CD4-positive, alpha-beta memory T cell (primary cell): ENCODE measurements at places on chromosomes 1 and 21.

DNA sequence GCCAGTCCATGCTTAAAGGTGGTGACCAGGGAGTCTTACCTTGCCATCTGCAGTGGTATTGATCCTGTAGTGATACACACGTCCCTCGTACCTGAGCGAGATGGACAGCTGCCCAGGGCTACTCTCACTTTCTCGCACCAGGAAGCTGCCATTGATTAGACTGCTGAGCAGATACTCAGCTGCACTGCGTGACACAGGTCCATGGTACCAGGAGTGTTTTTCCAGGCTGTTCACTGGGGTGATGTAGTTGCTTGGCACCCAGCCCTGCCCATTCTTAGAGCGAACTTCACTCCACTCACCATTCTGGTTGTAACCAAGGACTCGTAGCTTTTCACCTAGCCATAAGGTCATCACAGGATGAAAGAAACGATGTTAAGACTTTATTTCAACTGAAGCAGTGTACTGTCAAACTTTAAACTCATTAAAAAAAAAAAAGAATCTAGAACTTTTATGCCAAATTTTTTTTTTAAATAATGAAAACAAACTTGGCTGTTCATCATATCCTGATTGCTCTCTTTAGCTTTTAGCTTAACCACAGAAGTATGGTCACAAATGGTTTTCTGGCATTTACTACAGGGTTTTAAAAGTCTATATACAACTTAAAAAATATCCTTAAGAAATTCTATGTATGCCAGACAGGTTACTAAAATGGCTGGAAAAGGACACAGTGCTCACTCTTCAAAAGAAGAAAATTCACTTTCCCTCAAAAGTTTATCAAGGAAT lies 44.6 kb downstream of the TOR3A start:
- DNase-seq: no peak

GRCh38 chr21:27244352-27244751 lies 277.5 kb upstream of the ADAMTS5 start:
- DNase-seq: no peak

DNA sequence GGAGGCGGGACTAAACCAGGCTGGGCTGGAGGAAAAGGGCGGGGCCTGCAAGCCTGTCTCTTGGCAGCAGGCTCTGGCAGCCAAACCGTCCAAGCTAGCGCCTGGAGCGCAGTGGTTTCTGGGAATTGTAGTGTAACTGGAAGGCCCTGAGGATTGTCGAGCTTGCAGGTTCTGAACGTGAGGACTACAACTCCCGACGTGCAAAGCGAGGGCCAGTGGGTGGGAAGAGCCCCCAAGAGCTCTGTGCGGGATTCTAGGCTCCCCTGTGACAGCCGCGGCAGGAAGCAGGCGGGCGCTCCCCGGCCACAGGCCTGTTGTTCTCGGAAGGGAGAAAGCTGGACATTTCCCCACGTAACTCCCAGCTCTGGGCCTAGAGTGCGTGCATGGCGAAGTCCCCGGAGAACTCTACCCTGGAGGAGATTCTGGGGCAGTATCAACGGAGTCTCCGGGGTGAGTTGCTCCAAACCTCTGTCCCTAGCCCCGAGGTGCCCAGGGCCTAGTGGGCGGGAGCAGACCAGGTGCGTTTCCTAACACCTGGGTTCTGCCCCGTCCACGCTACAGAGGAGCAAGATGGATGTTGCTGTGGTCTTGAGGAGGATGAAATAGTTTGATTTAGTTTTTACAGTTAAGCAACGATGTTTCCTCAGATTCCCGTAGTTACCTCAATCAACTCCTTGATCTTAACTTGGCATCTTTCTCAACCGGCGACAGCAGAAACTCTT lies at the start of gene SDCCAG8:
TSS of gene SDCCAG8 (plus strand) at position 251 of the 722 bp plus-strand sequence. CDS start at position 384, 133 bp downstream.
- DNase-seq: peak; percentile 93

- DNase-seq: no peak
These were observed 170.4 kb downstream of the LIPI start for GRCh38 chr21:14040386-14040785.

GRCh38 chr1:91885213-91885715 lies 687 bp downstream of the TGFBR3 start:
- DNase-seq: peak; percentile 34

DNA sequence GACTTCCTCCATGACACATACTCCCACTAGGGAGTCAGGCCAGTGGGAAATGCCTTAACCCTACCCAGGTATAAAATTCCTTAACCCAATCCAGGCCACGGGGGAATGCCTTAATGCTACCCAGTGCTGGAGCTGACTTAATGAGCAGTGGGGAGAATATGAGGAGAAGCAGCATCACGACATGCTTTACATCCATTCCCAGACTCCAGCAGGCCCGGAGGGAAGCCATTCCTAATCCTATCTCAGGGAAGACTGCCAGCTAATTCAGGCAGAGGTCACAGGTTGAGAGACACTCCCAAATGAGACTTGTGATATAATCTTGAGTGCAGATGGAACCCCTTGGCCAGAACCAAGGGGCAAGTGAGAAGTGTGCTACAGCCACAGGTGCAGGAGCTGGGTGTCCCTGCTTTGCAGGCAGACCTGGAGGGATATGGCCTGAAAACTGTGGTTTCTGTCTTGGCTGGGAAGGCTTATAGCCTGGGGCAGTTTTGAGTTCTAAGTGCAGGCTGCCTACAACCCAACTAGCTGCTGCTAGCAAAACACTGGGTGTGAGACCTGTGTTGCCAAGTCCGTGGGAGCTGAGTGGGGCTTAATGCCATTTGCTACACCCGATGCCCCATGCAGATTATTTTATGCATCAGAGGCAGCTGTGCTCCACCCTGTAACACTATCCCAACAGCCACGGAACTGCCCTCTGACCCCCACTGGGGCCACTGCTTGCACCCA lies 45.1 kb upstream of the GUCA2A start:
- no peak for DNase-seq

- DNase-seq: no peak
These were observed 101.1 kb downstream of the UBIAD1 start for GRCh38 chr1:11373895-11374747.

DNA sequence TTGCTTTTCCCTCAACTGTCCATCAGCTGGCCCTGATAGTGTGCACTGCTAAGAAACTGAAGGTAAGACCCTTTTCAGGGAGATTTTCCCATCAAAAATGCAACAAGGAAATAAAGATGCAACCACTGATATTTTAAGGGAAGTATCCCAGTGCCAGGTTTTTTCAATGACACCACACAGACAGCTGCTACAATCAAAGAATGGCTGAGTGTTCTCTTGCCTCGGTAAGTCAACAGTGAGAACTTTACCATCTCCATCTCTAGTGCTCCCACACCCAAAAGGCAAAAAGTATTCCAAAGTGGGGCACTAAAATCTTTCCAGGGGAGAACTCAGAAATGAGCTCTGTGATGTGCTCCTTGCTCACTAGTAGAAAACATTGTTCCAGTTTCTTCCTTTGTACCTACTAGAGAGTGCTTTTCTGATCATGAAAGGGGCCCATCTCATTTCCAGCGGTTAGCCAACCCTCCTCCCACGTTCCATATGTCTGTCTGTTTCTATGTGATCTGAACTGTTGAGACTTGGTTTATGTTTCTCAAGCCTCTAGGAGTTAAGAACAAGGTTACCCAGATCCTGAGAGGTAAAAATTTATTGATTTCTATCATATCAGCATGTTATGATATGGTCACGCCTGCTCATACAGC lies 67.6 kb upstream of the NEK2 start:
- DNase-seq: no peak

GRCh38 chr1:179351281-179351680 lies 14.5 kb upstream of the AXDND1 start:
- no peak for DNase-seq

- no peak for DNase-seq
These were observed 29.4 kb downstream of the BARHL2 start for GRCh38 chr1:90687747-90688146.

- DNase-seq: no peak
These were observed 6.1 kb downstream of the GAS5 start for GRCh38 chr1:173861731-173862145.

DNA sequence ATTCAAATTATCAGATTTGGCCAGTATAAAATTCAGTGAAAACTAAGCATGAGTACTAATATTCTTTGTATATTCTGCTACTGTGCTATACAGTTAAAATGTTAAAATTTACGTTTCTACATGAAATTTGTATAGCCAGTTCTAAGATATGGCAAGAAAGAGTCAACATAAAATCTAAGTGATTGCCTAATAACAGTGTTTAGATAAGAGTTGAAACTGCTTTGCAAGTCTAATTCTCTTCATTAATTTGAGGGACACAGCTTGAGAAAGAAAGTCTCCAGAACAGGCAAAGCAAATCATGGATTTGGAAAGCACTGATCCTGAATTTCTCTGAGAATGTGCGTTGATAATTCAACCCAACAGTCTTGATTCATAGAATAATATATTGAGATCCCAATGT lies 630.9 kb upstream of the USP24 start:
- DNase-seq: no peak

DNA sequence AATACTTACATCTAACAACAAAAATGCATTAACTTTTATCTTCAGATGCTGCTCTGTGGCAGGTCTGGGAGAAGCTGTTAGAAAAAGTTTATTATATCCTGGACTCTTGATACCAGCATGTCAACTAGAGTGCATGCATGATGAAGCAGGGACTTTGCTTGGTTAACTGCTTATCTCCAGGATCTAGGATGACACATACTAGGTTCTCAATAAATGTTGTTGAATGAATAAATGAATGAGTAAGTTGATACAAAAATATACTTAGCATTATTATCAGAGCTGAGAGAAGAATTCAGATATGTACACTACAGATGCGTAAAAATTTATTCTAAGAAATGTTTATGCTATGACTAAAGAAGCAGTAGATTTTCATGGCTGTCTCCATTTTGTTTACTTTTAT lies 304.3 kb downstream of the LTN1 start:
- no peak for DNase-seq

DNA sequence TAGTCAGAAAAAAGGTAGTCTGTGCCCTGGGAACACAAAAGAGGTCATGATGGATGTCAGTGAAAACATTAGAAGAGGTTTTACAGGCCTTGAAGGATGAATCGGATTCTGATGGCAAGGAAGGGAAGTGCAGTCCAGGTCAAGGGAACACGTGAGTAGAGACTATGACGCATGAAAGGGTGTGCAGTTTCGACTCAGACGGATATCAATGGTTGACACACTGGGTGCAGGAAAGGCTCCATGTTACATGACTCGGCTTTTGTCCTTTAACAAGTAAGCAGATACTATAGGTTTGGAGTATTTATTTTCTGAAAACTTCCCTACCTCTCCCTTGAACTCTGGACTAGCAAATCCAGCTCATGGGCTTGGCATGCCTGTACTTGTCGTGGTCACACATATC lies 55.3 kb downstream of the SEC16B start:
- DNase-seq: no peak

GRCh38 chr21:43802713-43803313 lies 13.4 kb downstream of the RRP1 start:
- DNase-seq: no peak

DNA sequence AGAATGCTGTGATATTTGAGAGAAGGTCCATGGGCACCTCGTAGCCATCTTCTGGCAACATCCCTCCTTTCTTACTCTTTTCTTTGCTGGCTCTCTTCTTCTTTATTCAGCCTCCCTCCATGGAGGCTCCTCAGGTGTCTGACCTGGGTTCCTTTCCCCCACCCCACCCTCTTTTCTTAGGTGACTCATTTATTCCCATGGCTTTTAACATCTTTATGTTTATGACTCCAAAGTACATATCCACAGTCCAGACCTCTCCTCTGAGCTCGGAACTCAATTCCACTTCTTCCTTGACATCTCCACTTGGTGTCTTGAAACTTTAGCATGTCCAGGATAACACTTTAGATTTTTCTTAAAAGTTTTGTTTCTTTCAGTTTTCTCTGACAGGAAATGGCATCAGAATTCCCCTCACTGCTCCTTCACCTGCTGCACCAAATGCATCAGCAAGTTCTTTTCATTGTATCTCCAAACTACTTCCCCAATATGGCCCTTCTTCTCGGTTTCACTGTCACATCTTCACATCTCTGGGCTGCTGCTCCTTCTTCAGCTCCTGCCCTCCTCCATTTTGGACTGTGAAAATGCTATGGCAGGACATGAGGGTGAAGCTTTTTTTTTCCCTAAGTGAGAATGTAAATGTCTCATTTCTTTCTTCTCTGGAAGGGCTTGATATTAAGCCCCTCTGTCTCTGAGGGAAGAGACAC lies 95.9 kb downstream of the GIPC2 start:
- DNase-seq: no peak

DNA sequence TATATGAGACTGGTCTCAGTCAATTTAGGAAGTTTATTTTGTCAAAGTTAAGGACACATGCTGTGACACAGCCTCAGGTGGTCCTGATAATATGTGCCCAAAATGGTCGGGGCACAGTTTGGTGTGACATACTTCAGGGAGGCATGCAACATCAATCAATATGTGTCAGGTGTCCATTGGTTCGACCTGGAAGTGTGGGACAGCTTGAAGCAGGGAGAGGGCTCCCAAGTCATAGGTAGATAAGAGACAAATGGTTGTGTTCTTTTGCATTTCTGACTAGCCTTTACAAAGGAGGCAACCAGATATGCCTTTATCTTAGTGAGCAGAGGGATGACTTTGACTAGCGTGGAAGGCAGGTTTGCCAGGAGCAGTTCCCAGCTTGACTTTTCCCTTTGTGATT lies 4.5 kb upstream of the ERVH48-1 start:
- DNase-seq: no peak
